Stimulated activated CD4-positive, alpha-beta T cell treated with anti-CD3 and anti-CD28 coated beads, Interleukin-1b, Interleukin-23, amount 100 ng/mL, for 24 hours (primary cell): ENCODE measurements at places on chromosomes 16 and 17.

- DNase-seq, result no peak
Measured at GRCh38 chr17:570388-570787, 144.3 kb downstream of the VPS53 start.

DNA sequence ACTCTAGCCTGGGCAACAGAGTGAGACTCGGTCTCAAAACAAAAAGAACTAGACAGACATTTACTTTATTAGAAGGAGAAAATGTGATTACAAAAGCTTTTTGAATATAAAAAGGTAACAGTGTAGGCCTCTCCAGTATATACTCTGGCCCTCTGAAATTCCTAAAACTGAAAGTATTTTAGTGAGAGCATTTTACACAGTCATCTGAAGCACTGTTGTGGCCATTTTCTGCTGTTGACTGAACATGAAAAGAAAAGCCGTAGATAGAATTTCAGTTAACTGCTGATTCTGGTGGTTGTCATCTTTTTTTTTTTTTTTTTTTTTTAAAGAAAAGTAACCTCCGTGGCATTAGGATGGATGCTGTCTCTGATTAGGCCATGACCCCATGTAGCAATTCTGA lies 15.6 kb downstream of the DUSP14 start:
- no peak for DNase-seq

- DNase-seq, result peak; percentile 47
Measured at GRCh38 chr17:32936894-32937500, 9.0 kb downstream of the TMEM98 start.

DNA sequence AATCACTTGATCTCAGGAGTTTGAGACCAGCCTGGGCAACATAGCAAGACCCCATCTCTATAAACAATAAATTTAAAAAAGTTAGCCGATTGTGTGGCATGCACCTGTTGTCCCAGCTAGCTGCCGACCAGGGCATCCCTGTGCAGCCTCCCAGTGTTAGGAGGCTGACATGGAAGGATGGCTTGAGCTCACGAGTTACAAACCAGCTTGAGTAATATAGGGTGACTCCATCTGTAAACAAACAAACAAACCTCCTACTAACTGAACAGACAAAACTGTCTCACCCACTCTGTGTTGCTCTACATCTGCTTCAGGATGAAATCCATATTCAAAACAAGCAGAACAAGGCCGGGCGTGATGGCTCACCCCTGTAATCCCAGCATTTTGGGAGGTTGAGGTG lies 6.9 kb upstream of the PRSS27 start:
- no peak for DNase-seq

DNA sequence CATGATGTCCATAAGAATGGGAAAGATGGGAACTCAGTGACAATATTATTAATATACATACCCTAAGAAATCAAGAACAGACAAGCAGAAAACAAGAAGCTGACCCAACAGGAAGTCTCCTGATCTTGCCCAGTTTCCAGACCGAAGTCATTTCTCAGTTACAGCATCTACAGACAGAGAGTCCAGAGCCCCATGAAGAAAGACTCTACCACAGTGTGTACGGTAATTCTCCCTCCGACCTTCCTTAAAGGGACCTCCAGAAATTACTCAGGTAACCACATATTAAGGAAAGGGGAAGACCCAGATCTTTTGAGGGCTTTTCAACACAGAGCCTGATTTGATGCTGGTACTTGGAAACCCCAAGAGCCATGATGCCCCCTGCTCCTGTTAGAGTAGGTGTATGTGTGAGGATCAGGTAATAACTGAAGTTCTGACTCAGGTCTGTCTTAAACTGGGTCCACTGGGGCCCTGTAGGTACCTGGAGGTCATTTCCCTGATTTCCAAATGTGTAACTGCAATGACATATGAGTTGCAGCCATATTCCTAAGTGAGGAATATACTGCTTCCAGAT lies 132.4 kb downstream of the ABCA8 start:
- DNase-seq, result no peak
